ENCODE measurements at places on chromosomes 1 and 21. TPM values are rescaled to one million over a fixed set of nuclear protein-coding genes. Genes with fewer than 3 reads are reported as not detected.

The CFHR3 gene
- total RNA-seq: 0.10 TPM

The ANKRD13C gene
- 6.2 TPM for total RNA-seq

The PLA2G2C gene
- not detected for total RNA-seq

The KANK4 gene
- total RNA-seq: 0.65 TPM

The MEX3A gene
- 2.9 TPM for total RNA-seq

The SORT1 gene
- total RNA-seq: 3.1 TPM

The GBP7 gene
- total RNA-seq: not detected

All from A549 treated with CORT108297 at 1 μM for 4 hours (cell line).